ENCODE measurements at places on chromosomes 2 and 18. TPM values are rescaled to one million over a fixed set of nuclear protein-coding genes. Genes with fewer than 3 reads are reported as not detected.

Gene UGT1A8
- not detected for total RNA-seq

Gene DSG4
- not detected for total RNA-seq

Gene SLC5A7
- 0.22 TPM for total RNA-seq

Gene CFAP221
- 0.22 TPM for total RNA-seq

Gene POTEI
- total RNA-seq: not detected

Gene EN1
- 3.7 TPM for total RNA-seq

Gene OR6B2
- total RNA-seq: not detected

Gene CAPN14
- 0.09 TPM for total RNA-seq

Gene SOX11
- total RNA-seq: 13.2 TPM

Gene ZC3H8
- total RNA-seq: 13.2 TPM

Gene OBSL1
- 120 TPM for total RNA-seq

Gene CRIM1
- total RNA-seq: 20.4 TPM

Gene SOS1
- total RNA-seq: 24.9 TPM

Gene SLC9A4
- 0.04 TPM for total RNA-seq

Gene TFPI
- total RNA-seq: 46.9 TPM

Gene LRP2
- total RNA-seq: 0.13 TPM

Gene NCKAP5
- total RNA-seq: 4.7 TPM
